ENCODE measurements at places on chromosomes 6 and 20. TPM values are rescaled to one million over a fixed set of nuclear protein-coding genes. Genes with fewer than 3 reads are reported as not detected.

The MEI4 gene
- not detected for total RNA-seq

The KCNK16 gene
- total RNA-seq: not detected

The SIRPB1 gene
- total RNA-seq: 0.17 TPM

The SMLR1 gene
- not detected for total RNA-seq

The PRSS16 gene
- not detected for total RNA-seq

The LPA gene
- total RNA-seq: not detected

The COL9A1 gene
- not detected for total RNA-seq

The CDK5RAP1 gene
- 23.8 TPM for total RNA-seq

The TSPYL4 gene
- total RNA-seq: 3.9 TPM

The SLC39A7 gene
- 112 TPM for total RNA-seq

The SLC2A10 gene
- 42.1 TPM for total RNA-seq

The WASF1 gene
- total RNA-seq: 13.2 TPM

The MYL9 gene
- total RNA-seq: 25.4 TPM

The PTPRK gene
- 75.5 TPM for total RNA-seq

The RGS17 gene
- 5.9 TPM for total RNA-seq

The KHDRBS2 gene
- not detected for total RNA-seq

The NFATC2 gene
- total RNA-seq: under 0.01 TPM

The TTI1 gene
- 15.9 TPM for total RNA-seq

The MYB gene
- total RNA-seq: under 0.01 TPM

The LST1 gene
- not detected for total RNA-seq

The GPANK1 gene
- total RNA-seq: 17.2 TPM

The SEL1L2 gene
- total RNA-seq: not detected

The ZSCAN23 gene
- total RNA-seq: 5.1 TPM

The FAM162B gene
- 13.1 TPM for total RNA-seq

The BANF2 gene
- total RNA-seq: not detected

The NEDD9 gene
- total RNA-seq: 13.6 TPM

The OPRM1 gene
- not detected for total RNA-seq

The HLA-DMB gene
- 0.83 TPM for total RNA-seq

The MAP3K5 gene
- total RNA-seq: 45.2 TPM

The PTCRA gene
- total RNA-seq: not detected

The ACTR5 gene
- total RNA-seq: 5.9 TPM

The KIF13A gene
- total RNA-seq: 65.0 TPM

The GID8 gene
- total RNA-seq: 33.9 TPM

The TCEA2 gene
- 25.2 TPM for total RNA-seq

The C20orf96 gene
- total RNA-seq: 3.9 TPM

The MRAP2 gene
- 0.17 TPM for total RNA-seq

The TRIM38 gene
- total RNA-seq: 14.4 TPM

The ADNP gene
- 32.1 TPM for total RNA-seq

The ADAT2 gene
- total RNA-seq: 4.1 TPM

The MDN1 gene
- total RNA-seq: 20.3 TPM

The CST2 gene
- not detected for total RNA-seq
